Heart right ventricle (tissue), 16 donors: ENCODE measurements at places on chromosomes 2 and 18.

DNA sequence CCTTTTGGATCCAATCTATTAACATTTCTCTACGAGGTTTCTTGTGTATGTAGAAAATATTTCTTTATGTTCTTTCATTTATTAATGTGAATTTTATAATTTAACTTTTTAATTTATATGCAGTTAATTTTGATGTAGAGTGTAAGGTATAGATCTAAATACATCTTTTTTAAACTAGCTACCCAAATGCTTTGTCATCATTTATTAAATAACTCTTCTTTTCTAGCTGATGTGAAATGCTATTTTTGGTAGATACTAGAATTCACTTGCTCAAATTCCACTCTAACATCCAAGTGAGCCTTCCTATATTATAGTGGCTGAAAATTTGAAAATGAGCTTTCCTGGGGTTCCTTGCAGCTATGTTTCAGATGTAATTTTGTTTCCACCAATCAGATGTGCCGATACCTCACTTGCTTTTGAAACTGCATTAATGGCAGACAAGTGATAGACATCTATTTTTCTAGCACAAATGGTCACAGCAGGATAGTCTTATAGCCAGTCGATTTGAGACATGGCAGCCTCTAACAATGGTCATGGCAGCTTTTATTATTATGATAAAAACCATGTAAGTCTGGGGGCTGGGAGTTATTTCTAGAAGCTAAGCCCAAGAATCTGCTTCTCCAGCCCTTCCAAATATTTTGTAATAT, 10.9 kb upstream of the ICOS start:
- no peak for DNase-seq

- DNase-seq = no peak
Measured at GRCh38 chr2:206968134-206969086, 29.1 kb downstream of the CPO start.

- peak; percentile 6 for DNase-seq
Measured at GRCh38 chr2:240431271-240431660, 4.2 kb upstream of the GPC1 start.

DNA sequence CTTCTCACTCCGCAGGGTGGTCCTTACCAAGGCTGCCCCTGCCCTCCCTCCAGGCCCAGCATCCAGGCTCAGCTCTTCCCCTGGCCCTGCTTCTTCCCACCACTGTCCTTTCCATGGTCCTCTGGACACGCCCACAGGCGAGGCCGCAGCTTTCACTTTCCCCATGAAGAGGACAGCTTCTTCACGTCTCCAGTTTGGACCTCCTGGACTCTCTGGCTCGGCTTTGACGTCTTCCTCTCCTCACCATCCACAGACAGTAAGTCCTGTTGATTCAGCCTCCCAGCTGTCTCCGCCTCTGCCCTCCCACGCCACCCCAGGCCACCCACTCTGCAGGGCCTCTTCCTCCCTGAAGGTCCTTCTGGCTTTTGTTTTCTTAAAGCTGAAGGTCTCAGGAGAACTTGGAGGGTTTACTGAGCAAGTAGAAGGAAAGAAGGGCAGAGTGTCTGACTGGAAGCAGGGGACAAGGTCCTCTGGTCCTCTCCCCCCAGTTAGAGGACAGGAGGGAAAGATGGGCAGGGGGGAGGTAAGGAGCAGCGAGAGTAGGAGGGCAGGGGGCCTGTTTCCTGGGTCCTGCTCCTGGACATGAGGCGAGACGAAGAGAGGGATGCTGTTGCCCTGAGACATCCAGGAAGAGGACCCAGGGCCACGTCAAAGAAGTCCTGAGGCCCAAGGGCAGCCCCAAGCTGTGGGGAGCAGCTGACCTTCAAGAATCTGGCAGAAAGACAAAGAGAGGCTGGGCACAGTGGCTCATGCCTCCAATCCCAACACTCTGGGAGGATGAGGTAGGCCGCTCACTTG, 24.7 kb upstream of the NMUR1 start:
- peak; percentile 64 for DNase-seq

DNA sequence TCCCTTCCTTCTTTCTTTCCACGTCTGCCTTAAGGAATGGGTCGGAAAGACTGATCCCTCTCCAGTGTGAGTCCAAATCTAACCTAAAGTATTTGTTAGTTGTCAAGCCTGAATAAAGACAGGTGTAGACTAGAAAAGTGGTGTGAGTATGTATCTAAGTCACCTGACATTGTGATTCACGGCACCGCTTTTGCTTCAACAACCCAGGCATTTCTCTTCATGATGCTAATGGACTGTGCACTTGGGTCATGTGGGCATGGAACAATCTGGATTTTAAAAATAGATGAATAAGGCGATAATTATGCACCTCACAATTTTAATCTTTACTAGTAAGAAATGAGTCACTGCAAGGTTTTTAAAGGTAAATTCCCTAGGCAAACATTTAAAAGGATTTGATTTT, 107.5 kb downstream of the LIPG start:
- no peak for DNase-seq

DNA sequence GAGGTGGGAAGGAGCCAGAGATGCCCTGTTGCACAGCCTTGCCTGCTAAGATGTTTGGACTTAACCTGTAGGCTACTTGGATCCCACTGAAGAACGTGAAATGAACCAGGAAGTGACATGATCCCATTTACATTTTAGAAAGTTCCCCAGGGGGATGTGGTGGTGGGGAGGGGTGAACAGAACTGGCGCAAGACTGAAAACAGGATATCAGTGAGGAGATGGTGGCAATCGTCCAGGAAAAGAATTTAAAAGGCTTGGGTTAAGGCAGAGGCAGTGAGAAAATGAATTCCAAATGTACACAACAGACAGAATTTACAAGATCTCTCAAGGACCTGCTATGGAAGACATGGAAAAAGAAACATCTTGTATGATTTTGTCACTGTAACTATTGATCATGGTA, 42.3 kb downstream of the SULT1C2 start:
- no peak for DNase-seq

GRCh38 chr18:62071071-62071470, 115.8 kb downstream of the PIGN start:
- DNase-seq = no peak

- no peak for DNase-seq
Measured at GRCh38 chr2:176514805-176515500, 245.7 kb downstream of the MTX2 start.

GRCh38 chr2:201244829-201245228, 15.5 kb upstream of the CASP8 start:
- no peak for DNase-seq

- DNase-seq = no peak
Measured at GRCh38 chr2:12767541-12767940, 50.8 kb downstream of the TRIB2 start.

- DNase-seq = no peak
Measured at GRCh38 chr2:228653884-228654283, 472.4 kb upstream of the SPHKAP start.

DNA sequence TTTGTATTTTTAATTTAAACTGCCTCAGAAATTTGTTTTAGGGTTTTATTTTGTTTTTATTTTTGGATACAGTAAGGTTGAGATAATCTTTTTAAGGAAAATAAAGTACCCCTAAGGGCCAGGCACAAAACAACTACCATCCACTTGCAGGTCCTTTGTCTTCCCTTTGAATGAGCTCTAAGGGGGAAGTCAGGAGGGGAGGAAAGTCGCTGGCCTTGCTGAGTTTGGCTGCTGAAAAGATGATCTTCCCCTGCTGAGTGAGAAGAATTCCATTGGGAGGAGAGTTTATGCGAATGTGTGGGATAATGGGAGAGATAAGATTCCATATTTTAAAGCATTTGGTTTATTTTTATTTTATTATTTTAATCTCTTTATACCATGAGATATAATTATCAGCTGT, 100.7 kb downstream of the ARHGAP15 start:
- DNase-seq = no peak

GRCh38 chr18:3261373-3262233, at the start of gene MYL12B:
Gene MYL12B, plus strand, starts transcription at chr18:3262133. Its CDS starts 10,766 bp downstream, at chr18:3272899.
- peak; percentile 85 for DNase-seq

DNA sequence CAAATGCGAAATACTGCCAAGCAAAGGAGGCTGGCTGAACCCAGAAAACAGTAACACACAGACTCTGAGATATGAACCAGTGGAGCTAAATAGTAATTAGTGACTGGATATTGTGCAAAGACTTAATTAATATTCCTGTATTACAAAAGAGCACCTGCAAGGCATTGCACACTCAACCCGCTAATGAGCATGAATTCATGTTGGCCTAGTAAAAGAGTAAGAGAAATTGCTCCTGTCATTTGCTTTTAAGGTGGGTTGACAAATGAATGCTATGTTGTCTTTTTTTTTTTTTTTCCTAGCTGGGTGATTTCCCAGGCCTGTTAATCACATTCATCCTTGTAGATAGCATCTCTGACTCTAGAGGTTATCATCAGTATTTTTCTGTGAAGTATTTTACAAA, 87.0 kb upstream of the CERS6 start:
- no peak for DNase-seq

DNA sequence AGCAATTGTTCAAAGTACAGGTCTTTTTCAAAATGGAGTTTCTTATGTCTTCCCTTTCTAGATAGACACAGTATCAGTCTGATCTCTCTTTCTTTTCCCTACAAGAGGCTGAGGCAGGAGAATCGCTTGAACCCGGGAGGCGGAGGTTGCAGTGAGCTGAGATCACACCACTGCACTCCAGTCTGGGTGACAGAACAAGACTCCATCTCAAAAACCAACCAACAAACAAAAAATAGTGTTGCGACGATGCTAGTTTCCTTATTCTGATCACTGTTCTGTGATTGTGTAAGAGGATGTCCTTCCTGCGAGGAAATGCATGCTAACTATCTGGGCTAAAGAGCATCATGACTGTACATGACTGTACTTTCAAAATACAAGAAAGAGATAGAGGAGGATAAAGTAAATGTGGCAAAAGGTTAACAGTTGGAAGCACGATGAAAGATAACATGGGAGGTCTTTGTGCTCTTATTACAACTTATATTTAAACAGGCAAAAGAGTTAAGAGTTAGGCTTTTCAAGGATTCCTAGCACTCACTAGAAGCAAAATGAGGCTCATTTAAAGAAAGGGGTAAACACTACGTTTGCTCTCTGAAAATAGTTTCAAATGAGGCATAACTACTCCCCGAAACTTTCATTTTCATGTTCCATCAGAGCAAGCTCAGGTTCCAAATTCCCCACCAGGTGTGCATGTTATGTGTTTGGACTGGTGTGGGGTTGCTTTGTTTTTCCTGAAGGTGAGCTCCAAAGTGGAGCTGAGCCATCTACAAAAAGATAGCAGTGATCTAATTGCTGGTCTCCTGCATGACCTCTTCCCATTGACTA, 23.8 kb downstream of the SOWAHC start:
- DNase-seq = no peak

- DNase-seq = no peak
Measured at GRCh38 chr18:35182151-35182550, 58.7 kb upstream of the ZNF397 start.

DNA sequence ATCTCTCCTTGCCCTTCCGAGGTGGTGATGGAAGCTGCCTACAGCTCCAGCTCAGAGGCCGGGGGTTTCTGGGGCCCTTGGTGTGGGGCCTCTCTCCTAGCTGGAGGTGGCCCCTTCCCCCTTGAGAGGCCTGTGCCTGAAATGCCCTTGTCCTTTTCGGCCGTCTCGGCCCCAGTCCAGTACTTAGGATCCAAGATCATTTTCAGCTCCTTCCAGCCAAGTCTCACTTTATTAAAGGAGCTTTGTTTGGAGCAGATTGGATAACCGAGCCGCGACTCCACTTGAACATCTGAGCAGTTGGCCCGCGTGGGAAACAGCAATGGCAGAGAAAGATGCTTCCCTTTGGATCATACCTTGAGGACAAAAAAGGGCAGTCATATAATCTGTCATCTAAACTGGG, 125.0 kb downstream of the NEDD4L start:
- no peak for DNase-seq

- no peak for DNase-seq
Measured at GRCh38 chr2:226001716-226002115, 602.2 kb downstream of the NYAP2 start.

- no peak for DNase-seq
Measured at GRCh38 chr2:1910021-1910420, 165.7 kb upstream of the PXDN start.

DNA sequence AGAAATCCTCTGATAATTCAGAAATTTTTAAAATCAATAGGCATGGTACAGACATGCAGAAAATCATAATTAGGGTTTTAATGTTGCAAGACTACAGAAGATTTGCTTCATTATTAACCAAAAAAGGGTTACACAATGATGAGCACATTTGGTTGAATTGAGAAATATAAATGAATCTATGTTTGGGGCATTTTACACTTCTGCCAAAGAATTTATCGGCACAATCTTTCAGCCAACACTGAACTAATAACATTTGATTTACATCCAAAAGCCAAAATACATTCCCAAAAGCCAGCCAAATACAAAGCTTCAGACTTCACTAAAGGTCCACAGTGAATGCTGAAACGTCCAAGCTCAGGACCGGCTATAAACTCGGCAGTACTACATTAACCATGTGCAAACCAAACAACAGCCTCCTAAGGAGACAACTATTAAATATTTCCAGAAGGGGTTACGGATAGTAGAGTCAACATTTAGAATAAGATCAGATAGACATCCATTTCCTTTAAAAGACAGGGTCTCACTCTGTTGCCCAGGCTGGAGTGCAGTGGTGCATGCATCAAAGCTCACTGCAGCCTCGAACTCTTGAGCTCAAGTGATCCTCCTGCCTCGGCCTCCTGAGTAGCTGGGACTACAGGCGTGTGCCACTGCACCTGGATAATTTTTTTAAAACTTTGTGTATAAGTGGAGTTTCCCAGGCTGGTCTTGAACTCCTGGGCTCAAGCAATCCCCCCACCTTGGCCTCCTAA, 29.4 kb downstream of the SPRED2 start:
- no peak for DNase-seq

DNA sequence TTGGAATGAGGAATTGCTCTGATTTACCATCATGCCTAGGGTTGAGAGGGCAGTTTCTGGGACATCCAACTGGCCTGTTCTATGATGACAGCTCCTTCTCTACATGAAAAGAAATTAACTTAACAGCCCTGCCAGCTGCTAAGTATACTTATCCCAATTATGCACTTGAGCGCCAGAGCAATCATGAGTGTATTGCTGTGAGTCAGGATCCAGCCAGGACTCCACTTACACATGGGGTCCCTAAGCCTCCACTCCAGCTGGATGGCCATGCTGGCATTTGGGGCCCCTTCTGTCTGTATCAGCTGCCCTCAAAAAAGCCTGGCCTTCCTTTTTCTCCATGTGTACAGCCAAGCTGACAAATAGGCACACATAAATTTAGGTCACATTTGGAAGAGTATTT, 481.9 kb downstream of the TMX3 start:
- DNase-seq = no peak
